A549 (cell line): ENCODE measurements at places on chromosomes 2 and 18. TPM values are rescaled to one million over a fixed set of nuclear protein-coding genes. Genes with fewer than 3 reads are reported as not detected.

Gene RAB17
- polyA plus RNA-seq = 0.42 to 2.3 TPM (median 2.2 TPM) in 3 replicates

Gene ITGB6
- 4.1 to 4.8 TPM (median 4.2 TPM) in 3 replicates for polyA plus RNA-seq

DNA sequence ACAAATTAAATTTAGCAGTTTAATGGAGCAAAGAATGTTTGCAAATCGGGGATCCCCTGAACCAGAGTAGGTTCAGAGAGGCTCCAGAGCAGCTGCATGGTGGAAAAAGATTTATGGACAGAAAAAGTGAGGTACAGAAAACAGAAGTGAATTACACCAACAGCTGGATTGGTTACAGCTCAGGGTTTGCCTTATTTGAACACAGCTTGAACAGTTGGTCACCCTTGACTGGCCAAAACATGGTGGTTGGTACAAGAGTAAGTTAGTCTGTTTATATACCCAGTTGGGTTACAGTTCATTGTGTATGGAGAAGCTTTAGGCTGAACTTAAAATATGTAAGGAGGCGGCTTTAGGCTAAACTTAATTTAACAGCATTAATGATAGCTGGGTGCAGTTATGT, 5.4 kb upstream of the CDCA7 start:
- DNase-seq = no peak

DNA sequence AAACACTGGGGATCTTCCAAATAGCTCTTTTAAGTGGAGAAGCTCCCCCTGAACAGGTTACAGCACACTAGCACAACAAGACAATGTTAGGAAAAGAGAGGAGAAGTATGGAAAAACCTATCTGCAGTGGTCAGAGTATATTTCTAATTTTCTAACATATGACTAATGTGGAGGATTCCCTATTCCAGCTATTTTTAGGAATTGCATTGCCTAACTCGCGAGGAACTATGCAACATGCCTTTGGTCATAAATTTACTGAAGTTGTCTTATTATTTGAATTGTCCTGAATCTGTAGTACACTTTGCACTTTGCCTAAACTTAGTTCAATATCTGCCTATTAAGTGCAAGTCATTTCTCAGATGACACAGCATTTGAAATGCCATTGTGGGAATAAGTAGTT, 381.4 kb downstream of the CCDC85A start:
- DNase-seq = no peak

Gene CDH2
- 49.8 to 56.6 TPM (median 54.0 TPM) in 3 replicates for polyA plus RNA-seq

DNA sequence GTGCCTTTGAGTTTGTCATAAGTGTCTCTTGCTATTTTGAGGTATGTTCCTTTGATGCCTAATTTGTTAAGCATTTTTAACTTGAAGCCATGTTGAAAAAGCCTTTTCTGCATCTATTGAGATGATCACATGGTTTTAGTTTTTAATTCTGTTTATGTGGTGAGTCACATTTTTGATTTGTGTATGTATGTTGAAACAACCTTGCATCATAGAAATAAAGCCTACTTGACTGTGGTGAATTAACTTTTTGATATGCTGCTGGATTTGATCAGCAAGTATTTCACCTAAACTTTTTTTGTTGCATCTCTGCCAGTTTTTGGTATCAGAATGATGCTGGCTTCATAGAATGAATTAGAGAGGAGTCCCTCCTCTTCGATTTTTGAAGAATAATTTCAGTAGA, 469.7 kb downstream of the CDH2 start:
- no peak for DNase-seq

Gene TNFRSF11A
- polyA plus RNA-seq = 1.9 to 2.1 TPM (median 2.0 TPM) in 3 replicates

Gene SPC25
- polyA plus RNA-seq = 25.1 to 29.1 TPM (median 27.8 TPM) in 3 replicates

- no peak for DNase-seq
Observed at GRCh38 chr2:150046810-150047209, 440.7 kb downstream of the RND3 start.

GRCh38 chr18:46448347-46448746, 208.7 kb downstream of the LOXHD1 start:
- no peak for DNase-seq

Gene FEV
- polyA plus RNA-seq = not detected in 3 replicates

GRCh38 chr2:30781451-30781850, 25.8 kb downstream of the CAPN13 start:
- no peak for DNase-seq

DNA sequence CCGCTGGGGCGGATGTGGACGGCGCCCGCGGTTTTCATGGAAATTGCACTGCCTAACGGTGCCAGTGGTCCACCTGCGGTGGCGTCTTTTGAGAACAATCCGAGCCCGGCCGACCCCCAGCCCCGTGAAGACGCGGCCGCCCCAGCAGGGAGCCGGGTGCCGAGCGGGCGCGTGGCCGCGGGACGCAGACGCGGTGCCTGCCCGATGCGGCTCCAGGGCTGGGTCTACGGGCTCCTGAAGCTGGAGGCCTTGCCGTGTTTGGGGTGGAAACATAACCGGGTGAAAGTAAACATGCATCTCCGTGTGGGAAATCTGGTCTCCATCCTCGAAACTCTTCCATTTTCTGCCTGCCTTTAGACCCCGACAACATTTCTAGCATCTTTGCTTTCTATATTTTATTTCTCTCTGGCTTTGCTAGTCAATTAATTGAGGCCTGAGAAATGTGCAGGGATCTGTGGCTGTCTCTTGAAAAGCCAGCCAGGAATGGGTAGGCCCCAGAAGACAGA, 572 bp downstream of the INPP4A start:
- no peak for DNase-seq

Gene ASPRV1
- 0.30 to 0.36 TPM (median 0.31 TPM) in 3 replicates for polyA plus RNA-seq

DNA sequence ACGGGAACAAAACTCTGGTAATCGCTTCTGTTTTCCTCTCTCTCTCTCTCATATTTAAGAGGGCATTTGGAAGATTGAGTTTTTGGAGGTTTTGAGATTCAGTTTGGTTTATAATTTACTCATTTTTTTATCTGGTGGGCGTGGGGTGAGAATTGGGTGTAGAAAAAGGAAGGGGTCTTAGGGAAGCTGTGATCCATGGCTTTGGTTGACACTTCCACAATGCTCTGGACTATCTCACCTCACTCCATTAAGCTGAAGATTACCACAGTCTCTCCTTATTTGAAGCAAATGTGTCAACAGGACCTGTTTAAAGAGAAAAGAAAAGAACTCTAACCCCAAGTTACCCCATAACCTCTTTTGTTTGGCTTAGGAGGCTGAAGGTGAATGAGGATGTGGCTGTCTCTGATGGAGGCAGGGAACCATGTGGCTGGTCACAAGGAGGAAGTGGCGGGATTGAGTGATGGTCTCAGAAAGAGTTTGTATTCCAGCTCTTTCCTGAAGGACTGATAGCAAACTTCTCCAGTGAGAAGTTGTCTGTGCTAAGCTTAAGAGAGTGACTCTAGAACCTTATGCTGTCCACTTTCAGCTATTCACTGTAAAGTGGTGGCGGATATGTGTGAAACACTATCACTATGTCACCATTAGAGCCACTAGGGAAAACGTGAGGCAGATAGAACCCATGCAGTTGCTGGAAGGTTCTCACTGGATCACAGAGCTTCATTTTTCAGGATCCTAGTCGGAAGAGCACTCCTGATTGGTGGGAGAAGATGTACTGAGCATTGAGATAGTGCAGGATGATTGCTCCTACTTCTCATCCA, 934 bp downstream of the ZNF804A start:
- no peak for DNase-seq

Gene RAD51AP2
- polyA plus RNA-seq = not detected in 3 replicates

Gene NABP1
- 21.9 to 22.2 TPM (median 21.9 TPM) in 3 replicates for polyA plus RNA-seq

GRCh38 chr2:235383272-235383843, 110.5 kb upstream of the AGAP1 start:
- no peak for DNase-seq

- no peak for DNase-seq
Observed at GRCh38 chr18:65751155-65752085, 608 bp downstream of the CDH7 start.

Gene SRD5A2
- 0.01 to 0.03 TPM in 2 of 3 replicates, not detected in the other for polyA plus RNA-seq

- DNase-seq = no peak
Observed at GRCh38 chr18:36328385-36328858, 30.9 kb downstream of the FHOD3 start.

GRCh38 chr18:29616867-29617266, 1425.7 kb downstream of the DSC3 start:
- no peak for DNase-seq

Gene FTCDNL1
- polyA plus RNA-seq = 2.1 to 3.3 TPM (median 3.0 TPM) in 3 replicates

- no peak for DNase-seq
Observed at GRCh38 chr2:109201465-109202327, 72.7 kb downstream of the SH3RF3 start.

DNA sequence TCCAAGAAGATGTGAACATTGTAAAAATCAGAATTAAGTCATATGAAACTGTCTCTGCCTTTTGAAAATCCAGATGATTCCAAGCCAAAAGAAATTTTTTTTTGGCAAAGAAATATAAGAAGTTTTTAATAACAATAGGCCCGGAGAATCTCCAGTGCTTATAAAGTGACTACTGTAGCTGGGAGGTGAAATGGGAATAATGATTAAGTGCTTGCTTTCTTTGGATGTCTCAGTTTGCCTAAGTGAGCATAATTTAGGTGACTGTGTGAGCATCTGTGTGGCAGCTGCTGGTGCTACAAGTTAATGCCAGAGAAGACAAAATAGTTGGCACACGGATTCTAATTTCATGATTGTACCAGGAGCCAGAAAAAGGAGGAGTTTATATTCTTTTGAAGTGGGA, 185.0 kb downstream of the LTBP1 start:
- DNase-seq = no peak

- DNase-seq = no peak
Observed at GRCh38 chr2:61173116-61173515, 11.1 kb downstream of the C2orf74 start.

DNA sequence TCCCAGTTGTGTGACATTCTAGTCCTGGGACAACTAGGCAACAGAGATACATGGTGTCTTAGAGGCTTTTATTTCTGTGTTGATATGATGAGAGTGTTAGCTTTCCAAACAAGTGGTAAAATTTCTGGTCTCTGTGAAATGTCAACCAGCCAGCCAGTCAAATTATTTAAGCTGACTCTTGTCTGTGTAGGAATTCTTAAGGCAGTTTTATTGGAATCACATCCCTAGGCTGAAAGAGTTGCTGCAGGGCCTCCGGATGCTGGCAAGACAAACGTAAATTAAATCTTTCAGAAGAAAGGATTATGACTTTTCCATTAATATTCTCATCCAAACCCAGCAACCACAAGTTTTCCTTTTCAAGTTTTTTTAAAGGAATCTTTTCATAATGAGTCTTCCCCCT, 44.6 kb downstream of the SERPINB7 start:
- DNase-seq = no peak

DNA sequence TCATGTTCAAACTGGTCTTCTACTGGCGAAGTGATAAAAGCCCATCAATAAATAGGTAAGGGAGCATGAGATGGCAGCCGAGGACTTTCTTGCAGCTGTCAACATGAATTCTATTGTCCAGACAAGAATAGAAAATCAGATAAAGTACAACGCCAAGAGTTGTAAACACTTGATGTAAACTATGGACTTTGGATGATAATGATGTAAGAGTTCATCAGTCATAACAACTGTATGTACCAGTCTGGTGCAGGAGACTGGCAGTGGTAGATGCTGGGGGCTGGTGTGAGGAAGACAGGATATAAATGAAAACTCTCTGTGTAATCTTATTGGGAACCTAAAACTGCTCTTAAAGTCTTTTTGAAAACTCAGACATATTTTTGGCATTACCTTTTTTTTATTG, 155.9 kb upstream of the RASGRP3 start:
- DNase-seq = no peak

Gene DLX2
- 0.17 to 0.25 TPM (median 0.19 TPM) in 3 replicates for polyA plus RNA-seq

- DNase-seq = no peak
Observed at GRCh38 chr2:12273111-12273510, 443.6 kb upstream of the TRIB2 start.

GRCh38 chr2:158997037-158997790, 28.8 kb downstream of the TANC1 start:
- DNase-seq = no peak

GRCh38 chr2:200007306-200007705, 51.9 kb downstream of the MAIP1 start:
- DNase-seq = no peak

Gene FIGN
- polyA plus RNA-seq = 1.8 to 1.9 TPM (median 1.9 TPM) in 3 replicates

DNA sequence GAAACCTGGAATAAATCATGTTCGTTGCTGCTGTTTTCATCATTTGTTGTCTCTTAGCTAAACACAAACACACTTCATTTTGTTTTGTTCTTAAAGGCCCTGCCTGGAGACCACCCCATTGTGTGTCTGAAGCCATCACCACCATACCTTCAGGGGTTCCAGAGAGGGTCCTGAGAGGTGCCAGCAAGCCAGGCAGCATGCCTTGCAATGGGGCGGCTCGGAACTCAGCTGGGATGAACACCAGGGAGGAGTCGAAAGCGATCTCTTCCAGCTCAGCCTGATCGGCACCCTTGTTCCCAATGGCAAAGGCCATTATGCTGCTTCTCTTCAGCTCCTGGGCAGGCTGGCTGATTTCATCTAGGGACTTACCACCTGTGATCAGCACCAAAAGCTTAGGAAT, 33.2 kb downstream of the COL6A3 start:
- DNase-seq = no peak

DNA sequence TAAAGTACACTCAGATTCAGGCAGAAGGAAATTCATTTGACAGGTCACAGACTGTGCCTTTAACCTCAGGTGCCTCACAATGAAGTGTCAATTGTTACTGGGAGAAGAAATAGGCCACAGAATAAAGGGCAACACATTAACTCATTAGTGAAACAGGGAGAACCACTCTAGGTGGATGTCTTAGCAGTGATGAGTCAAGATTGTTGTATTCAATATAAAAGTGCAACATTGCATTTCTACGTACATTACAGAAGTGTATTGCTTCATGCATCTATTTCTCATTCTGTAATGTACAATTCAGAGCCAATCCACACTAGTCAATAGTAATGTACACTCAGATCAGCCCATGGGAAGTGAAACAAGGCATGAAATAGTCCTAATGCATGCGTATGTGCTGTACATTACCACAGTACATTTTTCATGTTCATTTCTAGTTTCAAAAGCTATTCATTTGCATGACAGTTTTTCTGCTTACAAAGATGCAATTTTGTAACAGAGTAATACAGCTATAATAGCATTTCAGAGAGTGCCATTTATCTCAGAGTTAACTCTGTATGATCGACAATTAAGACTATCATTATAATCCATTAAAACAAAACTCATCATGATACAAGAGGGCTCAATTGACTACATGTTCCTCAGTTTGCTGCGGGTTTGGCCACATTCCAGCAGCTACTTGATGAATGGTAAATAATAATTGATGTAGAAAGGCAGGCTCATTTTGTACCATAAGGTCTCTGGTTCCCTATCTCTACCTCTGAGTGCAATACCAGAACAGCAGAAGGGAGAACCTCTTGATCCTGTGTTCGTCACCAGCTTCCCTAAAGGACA, 12.2 kb upstream of the ARL5A start:
- DNase-seq = no peak

- DNase-seq = no peak
Observed at GRCh38 chr2:210020138-210020537, 17.7 kb downstream of the RPE start.
